ENCODE measurements at places on chromosomes 4 and X.

- no peak for DNase-seq
These were observed 18.1 kb downstream of the KIT start for GRCh38 chr4:54675721-54676461.

DNA sequence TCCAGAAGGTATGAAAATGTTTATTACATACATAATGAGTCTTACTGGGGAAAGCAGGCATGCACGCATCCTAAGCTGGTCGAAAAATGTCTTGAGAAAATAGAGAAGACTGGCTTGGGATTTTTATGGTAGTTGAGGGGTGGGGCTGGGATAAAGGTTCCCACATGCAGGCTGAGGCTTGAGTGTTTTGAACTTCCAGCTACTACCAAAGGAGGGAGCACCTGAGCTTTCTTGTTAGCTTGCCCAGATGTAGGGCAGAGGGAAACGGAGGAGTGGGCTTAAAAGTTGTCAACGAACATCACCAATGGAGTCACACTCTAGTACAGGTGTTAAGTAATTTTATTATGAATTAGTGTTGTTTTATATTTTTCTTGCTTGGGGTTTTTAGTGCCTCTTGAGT lies 39.6 kb upstream of the SRPX start:
- no peak for DNase-seq

- DNase-seq: no peak
These were observed 123.2 kb downstream of the TRIML1 start for GRCh38 chr4:188262464-188262863.

DNA sequence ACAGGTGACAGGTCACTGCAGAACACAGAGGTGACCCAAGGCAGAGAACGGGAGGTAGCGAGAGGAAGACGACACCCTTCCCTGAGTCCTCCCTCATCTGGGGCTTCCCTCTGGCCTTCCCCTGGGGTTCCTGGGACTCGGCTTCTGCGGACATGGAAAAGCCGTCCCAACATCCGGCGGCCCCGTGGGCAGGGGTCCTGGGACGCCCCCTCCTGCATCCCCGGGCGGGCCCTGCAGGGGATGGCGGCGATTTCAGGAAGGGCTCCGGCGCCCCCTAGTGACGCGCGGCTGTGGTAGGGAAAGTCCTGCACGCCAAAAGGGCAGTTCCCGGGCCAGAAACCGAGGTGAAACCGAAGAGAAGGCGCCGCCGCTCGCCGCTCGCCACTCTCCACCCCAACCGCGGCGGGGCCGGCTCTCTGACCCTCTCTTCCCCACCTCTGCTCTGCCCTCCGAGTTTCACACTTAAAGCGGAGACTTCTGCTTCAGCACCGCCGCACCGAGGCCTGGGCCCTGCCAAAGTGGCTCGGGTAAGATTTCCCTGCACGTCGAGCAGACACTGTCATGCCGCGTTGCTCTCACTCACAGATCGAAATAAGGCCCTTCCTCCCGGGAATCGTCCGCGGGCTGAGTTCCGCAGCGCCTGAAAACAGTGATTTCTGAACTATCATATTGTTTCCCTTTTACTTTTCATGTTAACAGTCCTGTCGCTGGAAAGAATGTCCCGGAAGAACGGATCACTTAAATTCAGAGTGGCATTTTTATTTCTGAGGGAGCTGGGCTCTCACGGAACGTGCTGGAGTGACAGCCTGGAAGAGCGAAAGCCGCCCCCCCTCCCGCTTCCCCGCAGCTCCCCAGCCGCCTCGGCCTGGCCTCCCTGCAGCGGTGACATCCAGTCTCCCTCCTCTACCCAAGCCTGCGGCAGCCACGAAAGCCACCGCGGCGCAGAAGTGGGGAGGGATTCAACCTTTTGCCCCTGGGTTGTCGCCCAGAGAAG lies 110.6 kb downstream of the DCTD start:
- DNase-seq: peak; percentile 53

DNA sequence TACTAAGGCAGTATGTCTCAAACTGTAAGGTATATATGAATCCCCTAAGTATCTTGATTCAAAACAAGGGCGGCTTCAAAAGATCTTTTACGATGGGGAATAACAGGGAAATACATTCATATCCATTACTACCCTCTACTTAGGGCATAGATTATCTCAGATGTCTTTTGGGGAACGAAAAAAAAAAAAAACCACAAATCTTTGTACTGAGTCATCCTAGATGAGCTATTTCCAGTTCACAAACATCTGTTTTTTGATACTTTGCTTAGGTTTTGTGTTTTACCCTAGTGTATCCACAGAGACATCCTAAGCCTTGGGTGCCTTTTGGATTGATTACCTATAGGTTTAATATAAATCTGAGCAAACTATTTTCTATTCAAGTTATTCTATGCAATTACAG lies 457.2 kb downstream of the NLGN4X start:
- DNase-seq: no peak

- DNase-seq: no peak
These were observed 25.7 kb upstream of the ARHGEF9 start for GRCh38 chrX:63810746-63811145.

GRCh38 chr4:13483768-13484121 lies 395 bp downstream of the RAB28 start:
- no peak for DNase-seq

- no peak for DNase-seq
These were observed 177.5 kb downstream of the AASDH start for GRCh38 chr4:56209767-56210166.

DNA sequence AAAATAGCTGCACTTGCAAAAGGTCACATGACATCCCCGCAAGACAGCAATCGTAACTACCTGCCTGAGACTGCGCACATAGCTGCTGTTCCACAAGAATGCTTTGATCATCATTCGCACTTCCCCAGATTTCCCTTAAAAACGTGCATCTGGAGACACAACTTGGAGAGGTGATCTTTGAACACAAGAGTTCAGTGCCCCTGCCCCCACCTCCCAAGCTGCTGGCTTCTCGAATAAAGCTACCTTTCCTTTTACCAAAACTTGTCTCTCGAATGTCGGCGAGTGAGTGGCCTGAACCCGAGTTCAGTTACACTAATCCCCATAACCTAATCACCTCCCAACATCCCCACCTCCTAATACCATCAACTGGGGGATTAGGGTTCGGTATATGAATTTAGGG lies 14.4 kb upstream of the MRFAP1 start:
- no peak for DNase-seq

DNA sequence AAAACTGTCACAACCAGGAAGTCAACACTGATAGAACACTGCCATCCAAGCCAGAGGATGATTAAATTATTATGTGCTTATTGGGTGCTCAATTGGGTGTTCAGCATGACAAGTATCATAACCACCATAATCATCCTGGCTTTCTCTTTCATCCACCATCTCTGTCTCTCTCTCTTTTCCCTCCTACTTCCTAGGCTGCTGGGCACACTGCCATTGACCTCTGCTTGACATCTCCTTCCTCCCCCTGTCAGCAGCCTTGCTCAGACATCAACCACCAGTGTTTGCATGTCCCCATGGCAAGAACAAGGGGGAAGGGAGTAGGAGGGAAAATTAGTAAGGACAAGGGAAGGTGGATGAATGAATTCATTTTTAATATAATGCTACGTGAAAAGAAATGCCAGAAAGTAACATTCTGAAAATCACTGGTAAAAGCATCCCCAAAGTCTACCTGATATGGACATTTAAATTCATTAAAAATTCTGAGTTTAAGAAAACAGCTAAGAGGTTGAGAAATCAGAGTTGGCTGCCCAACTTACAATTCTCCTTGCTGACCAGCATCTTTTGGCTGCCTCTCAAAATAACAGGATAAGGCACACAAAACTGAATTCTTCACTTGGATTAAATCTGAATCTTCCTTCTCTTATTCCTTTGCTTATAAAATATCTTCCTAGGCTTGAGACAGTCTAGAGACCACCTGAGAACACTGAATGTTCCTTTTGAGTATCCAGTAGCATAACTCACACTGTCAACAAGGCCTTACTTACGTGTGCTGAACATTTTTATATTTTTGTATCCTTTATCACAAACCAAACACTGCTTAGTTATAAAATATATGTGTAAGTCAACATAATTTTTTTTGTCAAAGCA lies 48.5 kb downstream of the SNCA start:
- DNase-seq: no peak

DNA sequence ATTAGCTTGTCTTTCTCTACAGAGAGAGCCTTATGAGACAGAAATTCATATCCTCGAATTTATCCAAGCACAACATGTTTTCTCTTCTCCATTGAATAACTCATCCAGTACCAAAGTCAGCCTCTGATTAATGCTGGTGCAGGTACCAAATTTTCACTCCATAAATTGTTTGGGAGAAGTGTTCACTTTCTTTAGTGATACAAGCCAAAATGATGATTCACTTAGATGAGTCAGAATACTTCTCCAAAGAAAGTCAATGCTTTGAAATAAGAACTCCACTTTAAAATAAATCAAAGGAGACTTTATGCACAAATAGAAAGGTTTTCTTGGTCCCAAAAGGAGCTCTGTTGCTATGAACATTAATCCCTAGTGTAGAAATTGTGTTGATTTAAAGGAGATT lies 60.2 kb downstream of the MAOB start:
- no peak for DNase-seq

GRCh38 chrX:106023947-106024346 lies 14.6 kb downstream of the SERPINA7 start:
- no peak for DNase-seq

DNA sequence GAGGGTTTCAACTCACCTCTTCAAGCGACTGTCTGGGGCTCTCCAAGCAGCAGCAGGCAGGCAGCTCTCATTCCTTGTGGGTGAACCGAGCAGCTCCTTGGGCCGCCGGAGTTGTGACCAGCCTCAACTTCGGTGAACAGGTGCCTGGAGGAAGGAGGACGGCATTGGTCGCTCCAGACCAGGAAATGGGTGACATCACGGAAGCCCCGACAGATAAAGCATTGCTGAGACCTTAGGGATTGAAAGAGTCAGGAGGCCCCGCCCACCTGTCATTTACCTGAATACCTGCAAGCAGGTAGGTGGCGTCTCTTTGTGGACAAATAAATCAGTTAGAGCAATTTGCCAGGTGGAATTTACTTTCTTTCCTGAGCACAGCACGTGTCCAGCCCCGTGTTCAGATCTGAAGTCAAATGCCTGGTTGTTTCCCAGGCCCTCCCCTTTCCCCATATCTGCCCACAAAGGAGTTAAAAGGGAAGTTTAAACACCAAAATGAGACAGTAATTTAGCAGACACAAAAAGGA lies at the start of gene LNX1:
Gene LNX1 (minus strand): TSS at position 115 of the 521 bp plus-strand sequence. CDS start 17,484 bp downstream, outside the sequence.
- no peak for DNase-seq

- DNase-seq: no peak
These were observed 1056.6 kb downstream of the RAPGEF2 start for GRCh38 chr4:160159457-160159856.

DNA sequence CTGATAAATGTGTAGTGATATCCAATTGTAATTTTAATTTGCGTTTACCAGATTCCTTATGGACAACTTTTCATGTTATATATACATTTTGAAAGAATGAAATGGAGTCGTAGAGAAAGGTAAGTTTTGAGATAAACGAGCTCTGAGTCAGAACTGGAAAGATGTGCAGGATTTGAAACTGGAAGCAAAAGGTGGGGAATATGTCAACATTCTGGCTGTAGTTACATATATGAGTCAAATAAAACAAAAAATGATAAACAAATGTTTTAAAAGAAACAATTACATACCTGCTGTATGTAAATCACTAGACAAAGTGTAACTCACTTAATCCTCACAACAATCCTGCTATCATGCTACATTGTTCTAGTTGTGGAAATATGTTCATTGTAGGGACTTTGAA lies 84.0 kb downstream of the LPAR4 start:
- DNase-seq: no peak

- no peak for DNase-seq
These were observed 26.6 kb upstream of the PLS3 start for GRCh38 chrX:115534383-115534782.

GRCh38 chr4:87855559-87855958 lies 22.8 kb downstream of the MEPE start:
- no peak for DNase-seq

DNA sequence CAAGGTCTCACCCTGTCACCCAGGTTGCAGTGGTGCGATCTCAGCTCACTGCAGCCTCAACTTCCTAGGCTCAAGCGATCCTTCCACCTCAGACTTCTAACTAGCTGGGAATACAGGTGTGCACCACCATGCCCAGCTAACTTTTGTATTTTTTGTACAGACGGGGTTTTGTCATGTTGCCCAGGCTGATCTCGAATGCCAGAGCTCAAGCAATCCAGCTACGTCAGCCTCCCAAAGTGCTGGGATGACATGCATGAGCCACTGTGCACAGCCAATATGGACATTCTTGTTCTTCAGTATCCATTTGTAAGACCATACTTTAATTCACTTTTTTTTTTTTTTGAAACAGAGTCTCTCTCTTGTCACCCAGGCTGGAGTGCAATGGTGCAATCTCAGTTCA lies 3.5 kb upstream of the CCNI start:
- no peak for DNase-seq

GRCh38 chrX:118392716-118393115 lies 46.8 kb downstream of the WDR44 start:
- no peak for DNase-seq

GRCh38 chr4:98771959-98772632 lies 113.7 kb upstream of the TSPAN5 start:
- DNase-seq: no peak

- no peak for DNase-seq
These were observed 25.8 kb upstream of the USP46 start for GRCh38 chr4:52684896-52685295.

DNA sequence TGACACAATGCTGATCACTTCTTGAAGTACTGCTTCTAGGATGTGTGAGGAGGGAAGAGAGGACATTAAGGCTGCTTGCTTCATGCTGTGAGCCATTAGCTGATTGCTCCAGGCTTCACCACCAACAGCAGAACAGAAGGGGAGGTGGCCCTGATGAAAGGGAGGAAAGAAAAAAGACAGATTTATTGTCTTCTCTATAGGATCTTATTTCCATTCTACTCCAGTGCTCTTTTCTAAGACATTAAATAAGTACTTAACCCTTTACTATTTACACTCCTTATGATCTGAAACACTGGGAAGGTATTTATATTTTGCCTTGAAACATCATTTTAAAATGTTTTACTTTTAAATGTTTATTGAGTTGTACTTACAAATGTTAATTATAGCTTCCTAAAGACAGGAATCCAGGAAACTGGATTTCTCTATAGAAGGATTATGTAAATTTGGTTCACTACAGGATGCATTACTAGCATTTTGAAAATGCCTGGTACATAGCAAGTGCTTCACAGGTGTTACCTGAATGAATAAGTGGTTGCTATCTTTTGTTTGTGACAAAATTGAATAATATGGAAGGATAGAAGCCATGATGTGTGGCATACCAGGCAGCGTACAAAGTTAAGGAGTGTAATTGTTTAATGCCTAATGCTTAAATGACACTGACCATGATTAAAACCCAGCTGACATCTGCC lies 680.9 kb upstream of the ATOH1 start:
- DNase-seq: no peak

GRCh38 chr4:1274871-1275270 lies 14.8 kb upstream of the MAEA start:
- DNase-seq: no peak

Measured in stimulated activated CD4-positive, alpha-beta T cell treated with anti-CD3 and anti-CD28 coated beads, Interleukin-1b, Interleukin-23, amount 100 ng/mL, for 1 hour (primary cell).